ENCODE measurements at places on chromosomes 5 and 9. TPM values are rescaled to one million over a fixed set of nuclear protein-coding genes. Genes with fewer than 3 reads are reported as not detected.

PCDHGB7 gene
- total RNA-seq = 15.1 TPM

RUSC2 gene
- total RNA-seq = 27.3 TPM

SPATA31A3 gene
- total RNA-seq = not detected

PHF19 gene
- total RNA-seq = 17.4 TPM

TNFAIP8 gene
- 41.5 TPM for total RNA-seq

TMEM215 gene
- total RNA-seq = not detected

EXOC3 gene
- total RNA-seq = 71.5 TPM

SLC25A48 gene
- 1.7 TPM for total RNA-seq

ZNF454 gene
- 4.2 TPM for total RNA-seq

PCDHGA12 gene
- 4.0 TPM for total RNA-seq

NRG2 gene
- 1.9 TPM for total RNA-seq

CDKN2B-AS1 gene
- 0.82 TPM for total RNA-seq

GPX8 gene
- 29.7 TPM for total RNA-seq

GGTA1 gene
- total RNA-seq = 11.0 TPM

GABBR2 gene
- 0.06 TPM for total RNA-seq

MPDZ gene
- total RNA-seq = 25.1 TPM

NDUFA8 gene
- total RNA-seq = 42.5 TPM

ADAMTS12 gene
- total RNA-seq = 2.0 TPM
